ENCODE measurements at places on chromosomes 3 and 15.

- DNase-seq: no peak
Measured at GRCh38 chr3:28287046-28287445, 45.6 kb downstream of the CMC1 start.

GRCh38 chr3:14093831-14094230 is 30.8 kb downstream of the CHCHD4 start:
- no peak for DNase-seq

DNA sequence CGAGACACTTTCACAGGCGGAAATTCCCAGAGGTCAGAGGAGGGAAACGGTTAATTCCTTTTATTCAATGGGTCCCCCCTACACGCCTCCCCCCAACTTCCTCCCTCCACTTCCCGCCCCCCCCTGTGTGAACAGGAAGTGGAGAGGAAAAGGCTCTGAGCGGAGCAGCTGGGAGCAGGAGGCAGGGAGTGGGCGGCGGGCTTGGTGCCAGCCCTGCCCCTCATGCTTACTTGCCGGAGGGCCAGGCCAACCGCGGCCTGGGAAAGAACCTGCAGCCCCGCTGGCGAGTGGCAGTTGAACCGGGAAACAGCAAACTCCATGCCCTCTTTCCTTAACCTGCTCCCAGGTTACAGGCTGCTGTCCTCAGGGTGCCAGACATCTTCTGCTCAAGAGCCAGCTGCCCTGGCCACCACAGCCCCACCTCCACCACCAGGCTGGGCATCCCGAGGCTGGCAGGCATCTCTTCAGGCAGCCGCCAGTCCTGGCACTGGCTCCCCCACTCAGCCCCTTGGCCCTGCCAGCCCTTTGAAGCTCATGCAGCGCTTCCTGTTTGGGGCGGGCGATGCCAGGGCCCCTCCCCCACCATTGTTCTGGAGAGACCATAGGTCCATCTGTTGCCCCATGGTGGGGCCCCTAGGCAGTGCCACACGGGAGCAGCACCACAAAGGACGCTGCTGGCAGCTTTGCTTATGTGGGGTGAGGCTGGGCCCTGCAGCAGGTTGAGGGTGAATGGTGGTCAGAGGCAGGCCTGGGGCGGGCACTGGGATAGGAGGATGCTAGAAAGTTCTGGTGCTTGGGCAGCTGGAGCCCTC is 12.9 kb downstream of the VPS18 start:
- DNase-seq: peak; percentile 60

DNA sequence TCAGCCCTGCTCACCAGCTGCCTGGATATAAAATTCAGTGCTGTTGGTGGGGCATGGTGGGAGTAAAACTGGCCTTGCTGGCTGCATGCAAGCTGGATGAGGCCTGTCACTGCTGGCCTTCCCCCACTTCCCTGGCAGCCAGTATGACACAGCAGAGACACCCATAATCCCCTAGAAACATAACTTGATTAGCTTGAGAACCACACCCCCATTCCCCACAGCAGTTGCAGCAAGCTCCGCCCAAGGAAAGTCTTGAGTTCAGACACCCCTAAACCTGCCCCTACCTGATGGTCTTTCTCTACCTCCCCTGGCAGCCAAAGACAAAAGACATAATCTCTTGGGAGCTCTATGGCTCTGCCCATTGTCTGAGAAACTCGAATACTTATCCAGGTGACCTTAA is 405.1 kb upstream of the NECTIN3 start:
- no peak for DNase-seq

DNA sequence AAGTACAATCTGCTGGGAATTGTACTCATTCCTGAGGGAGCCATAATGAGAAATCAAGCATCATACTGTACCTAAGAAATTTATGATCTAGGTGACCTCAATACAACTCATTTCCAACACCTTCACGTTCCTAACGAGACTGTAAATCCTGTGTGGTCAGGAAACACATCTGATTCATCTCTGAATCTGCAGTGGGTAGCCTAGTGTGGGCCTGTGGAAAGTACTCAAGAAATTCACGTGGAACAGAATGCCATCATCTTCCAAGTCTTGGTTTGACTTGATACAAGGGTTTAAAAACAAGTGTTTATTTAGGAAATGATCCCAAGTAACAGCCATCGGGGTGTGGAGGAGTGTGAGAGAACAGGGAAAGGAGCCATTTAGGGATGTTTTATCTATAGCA is 568.9 kb downstream of the EDEM1 start:
- DNase-seq: no peak

GRCh38 chr3:124257336-124257864 is 265.5 kb upstream of the ROPN1 start:
- no peak for DNase-seq

GRCh38 chr15:77599899-77600298 is 32.8 kb downstream of the LINGO1 start:
- peak; percentile 72 for DNase-seq

DNA sequence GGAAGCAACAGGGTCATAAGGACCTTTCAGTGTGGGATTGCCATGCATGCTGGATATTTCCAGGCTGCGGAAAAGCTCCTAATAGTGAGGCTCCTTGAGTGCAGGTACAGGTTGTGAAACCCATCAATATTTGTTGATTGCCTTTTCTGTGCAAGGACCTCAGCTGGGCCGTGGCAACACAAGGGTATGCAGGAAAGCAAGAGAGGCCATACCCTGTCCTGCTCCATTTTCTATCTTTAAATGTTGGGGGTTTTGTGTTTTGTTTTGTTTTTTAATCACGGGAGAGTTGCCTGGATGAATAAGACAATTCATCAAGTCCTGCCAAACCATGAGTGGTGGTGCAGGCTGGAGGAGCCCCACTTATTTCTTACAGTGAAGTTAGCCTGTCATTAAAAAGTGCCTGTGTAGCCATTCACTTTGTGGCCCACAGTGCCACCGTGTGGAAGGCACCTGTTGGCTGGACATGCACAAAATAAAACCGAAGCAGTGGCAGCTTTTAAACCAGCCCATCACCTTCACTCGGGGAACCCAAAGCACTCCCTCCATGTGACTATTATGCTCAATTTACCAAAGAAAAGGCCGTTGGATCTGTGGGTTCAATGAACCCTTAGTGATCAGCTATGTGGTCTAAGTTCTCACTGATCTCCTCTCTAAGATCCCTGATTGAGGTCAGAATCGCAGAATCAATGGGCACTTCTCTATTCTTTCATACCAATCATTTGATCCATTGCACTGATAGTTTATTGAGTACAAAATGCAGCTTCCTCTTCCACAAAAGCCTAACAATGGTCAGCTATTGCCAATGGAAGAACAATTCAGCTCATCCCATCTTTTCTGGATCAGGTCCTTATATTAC is 42.2 kb downstream of the CLDN18 start:
- DNase-seq: peak; percentile 17

GRCh38 chr3:147514366-147515160 is 105.4 kb downstream of the ZIC1 start:
- DNase-seq: no peak

- no peak for DNase-seq
Measured at GRCh38 chr15:58483376-58483775, 51.6 kb downstream of the LIPC start.

GRCh38 chr3:152968388-152969024 is 133.6 kb downstream of the P2RY1 start:
- no peak for DNase-seq

GRCh38 chr3:133426721-133427120 is 26.9 kb downstream of the BFSP2 start:
- no peak for DNase-seq

GRCh38 chr3:138112362-138112761 is 3.0 kb downstream of the DZIP1L start:
- no peak for DNase-seq

DNA sequence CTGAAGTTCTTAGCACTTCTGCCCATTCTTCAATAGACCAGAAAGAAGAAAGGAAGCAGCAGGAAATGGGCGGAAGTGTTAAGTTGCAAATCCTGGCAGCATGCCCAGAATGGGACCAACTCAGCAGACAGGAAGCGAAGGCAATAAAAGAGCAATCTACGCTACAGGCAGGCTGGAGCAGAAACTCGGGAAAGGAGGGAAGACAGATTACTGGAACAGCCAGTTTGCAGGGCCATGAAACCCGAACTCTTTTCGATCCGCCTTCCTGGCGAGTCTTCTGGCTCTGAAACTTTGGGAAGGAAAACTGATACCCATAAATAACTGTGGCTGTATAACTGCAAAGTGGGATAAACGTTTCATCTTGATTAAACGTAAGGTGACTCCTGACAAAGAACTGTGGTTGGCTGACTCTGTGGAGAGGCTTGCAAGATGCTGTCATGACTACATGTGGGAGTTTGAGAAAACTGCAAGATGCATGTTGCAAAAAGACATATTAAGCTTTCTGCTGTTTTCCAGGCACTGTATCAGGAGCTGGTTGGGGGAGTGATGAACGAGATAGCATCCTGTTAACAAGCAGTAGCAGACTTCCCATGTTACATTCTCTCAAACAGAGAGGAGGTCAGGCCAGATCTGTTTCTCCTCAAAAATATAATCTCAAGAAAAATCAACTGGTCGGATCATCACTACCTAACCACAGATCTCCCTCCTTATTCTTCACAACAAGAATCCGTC is 67.8 kb downstream of the FMN1 start:
- DNase-seq: peak; percentile 60

Measured in NCI-H1092 (cell line).